Stimulated activated CD8-positive, alpha-beta memory T cell treated with anti-CD3 and anti-CD28 coated beads, Interleukin-15, amount 100 ng/mL, for 4 hours (primary cell): ENCODE measurements at places on chromosomes 3 and 15.

GRCh38 chr15:91824256-91824655 is 29.3 kb upstream of the SLCO3A1 start:
- DNase-seq = no peak

GRCh38 chr3:65303431-65303830 is 615.6 kb upstream of the ADAMTS9 start:
- no peak for DNase-seq

- DNase-seq = no peak
Measured at GRCh38 chr3:51968883-51969678, 1.8 kb upstream of the PCBP4 start.

DNA sequence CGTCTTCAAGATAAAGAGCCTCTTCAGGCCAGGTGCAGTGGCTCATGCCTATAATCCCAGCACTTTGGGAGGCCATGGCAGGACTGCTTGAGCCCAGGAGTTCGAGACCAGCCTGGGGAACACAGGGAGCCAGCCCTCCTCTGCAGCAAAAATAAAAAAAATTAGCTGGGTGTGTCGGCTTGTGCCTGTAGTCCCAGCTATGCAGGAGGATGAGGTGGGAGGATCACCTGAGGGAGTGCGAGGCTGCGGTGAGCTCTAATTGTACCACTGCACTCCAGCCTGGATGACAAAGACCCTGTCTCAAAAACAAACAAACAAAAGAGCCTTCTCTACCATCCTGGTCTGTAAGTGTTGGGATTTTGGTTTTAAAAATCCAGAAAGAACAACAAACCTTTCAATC is 11.1 kb downstream of the WDR53 start:
- no peak for DNase-seq

DNA sequence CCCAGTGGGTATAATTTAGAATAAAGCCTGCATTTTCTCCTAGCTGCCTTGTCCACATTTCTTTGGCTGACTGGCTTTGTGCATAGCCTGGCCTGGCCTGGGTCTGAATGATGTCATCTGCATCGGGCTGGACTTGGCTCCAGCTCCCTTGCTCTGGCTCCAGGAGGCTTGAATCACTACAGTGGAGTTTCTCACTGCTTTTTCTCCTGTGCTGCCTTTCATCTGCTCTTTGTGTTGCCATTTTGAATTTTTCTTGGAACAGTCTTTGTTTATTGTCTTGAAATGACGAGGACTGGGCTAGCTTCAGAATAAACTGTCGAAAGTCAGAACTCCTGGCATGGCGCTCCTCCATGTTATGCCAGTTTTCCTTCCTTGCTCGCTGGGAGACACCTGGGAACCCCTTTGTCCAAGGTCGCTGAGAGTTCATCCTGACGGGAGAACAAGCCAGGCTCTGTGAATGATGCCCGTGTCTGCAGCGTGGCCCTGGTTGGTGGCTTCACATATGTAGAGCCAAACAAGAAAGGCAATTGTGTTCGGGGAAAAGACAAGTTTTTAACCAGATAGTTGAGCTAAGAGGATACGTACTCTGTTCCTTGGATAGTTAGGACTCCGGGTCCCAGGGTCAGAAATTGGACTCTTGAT is 258.9 kb downstream of the PDZRN3 start:
- DNase-seq = no peak
